ENCODE measurements at places on chromosomes 2 and 18.
A peak's percentile ranks its signal among the peaks of the same experiment; 100 is the strongest.

GRCh38 chr2:154686162-154686561 is 12.3 kb upstream of the KCNJ3 start:
- no peak for DNase-seq

DNA sequence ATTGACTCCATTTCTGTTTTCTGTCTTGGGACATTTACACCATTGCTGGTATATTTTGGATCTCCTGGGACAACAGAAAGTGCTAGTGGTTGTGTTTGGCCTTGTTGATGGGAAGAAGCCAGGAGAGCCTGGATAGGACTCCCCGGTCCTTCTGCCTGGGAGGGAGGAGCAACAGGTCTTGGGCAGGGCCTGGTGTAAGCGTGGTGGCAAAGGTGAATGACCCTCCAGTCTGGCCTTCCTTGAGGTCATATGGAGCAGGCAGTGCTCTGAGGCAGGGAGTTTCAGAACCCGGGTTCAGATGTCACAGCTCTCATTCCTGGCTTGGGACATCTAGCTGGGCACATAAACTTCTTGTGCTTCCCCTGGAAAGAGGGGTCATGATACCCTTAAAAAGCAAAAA is 56.0 kb upstream of the RBM44 start:
- DNase-seq, result no peak

GRCh38 chr2:57987835-57988573 is 58.6 kb upstream of the VRK2 start:
- DNase-seq, result no peak

DNA sequence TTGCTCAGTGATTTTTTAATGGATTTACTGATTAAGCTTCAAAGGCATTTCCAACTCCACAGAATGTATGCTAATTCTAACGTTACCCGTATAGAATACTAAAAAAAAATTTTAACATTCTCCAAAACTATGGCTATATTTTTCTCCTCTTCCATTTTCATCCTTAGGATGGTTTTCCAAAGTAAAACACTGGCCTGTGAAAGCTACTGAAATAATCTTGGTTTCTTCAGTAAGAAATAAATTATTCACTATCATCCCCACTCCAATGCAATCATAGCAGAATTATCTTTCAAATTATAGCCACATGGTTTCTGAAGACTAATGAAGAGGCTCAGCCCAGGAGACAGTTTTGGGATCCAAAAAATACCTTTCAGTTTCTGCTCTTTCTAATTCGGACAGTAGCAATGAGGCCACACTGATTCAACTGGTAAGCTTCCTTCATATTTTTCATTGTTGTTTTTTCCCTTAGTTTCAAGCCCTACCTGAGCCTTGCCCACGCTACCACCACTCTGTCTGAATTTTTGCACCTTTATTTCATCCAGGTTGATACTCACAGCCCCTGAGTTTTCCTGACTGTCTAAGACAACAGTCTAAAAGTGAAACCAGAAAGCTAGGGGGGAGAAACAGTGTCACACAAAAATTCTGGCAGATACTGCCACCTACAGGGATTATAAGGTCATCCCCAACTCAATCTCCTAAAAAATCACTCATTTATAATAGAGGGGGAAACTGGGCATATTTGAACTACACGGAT is 887.9 kb downstream of the NRXN1 start:
- peak; percentile 6 for DNase-seq

DNA sequence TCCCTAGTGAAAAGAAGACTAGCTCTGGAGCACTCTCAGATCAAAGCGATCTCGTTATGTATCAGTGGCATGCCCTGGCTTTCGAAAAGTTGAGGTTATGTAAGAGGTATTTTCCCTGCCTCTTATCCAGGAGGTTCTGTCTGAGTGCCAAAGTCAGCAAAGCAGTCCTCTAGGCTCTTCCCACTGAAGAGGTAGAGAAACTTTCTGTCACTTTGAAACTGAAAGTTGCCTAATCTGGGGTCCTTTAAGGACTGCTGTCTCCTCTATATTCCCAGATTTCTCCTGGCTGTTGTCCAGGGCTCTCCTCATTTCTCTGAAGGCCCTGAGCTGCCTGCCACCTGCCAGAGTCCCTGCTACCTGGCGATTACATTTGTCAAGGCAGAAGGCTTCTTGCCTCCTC is 96.3 kb downstream of the B3GNT2 start:
- DNase-seq, result no peak

GRCh38 chr2:223944166-223944702 is 901 bp downstream of the WDFY1 start:
- DNase-seq, result no peak

DNA sequence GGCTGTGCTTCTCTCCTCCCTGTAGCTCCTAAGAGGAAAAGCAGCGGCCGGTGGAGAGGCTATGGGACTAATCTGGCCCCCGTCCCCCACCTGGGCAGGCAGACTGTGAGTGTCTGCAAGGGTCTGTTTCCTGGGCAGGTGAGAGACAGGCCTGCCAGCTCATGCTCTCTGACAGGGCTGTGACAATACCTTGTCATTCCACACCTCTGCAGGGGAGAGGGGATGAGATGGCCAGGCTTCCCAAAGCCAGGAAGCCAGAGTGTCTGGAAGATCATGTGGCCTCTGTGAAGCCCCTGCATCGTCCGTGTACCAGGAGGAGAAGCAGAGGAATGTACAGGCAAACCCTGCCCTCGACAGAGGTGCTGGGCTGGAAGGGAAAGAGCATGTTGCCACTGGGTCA is 142.5 kb upstream of the GATA6 start:
- DNase-seq, result no peak

DNA sequence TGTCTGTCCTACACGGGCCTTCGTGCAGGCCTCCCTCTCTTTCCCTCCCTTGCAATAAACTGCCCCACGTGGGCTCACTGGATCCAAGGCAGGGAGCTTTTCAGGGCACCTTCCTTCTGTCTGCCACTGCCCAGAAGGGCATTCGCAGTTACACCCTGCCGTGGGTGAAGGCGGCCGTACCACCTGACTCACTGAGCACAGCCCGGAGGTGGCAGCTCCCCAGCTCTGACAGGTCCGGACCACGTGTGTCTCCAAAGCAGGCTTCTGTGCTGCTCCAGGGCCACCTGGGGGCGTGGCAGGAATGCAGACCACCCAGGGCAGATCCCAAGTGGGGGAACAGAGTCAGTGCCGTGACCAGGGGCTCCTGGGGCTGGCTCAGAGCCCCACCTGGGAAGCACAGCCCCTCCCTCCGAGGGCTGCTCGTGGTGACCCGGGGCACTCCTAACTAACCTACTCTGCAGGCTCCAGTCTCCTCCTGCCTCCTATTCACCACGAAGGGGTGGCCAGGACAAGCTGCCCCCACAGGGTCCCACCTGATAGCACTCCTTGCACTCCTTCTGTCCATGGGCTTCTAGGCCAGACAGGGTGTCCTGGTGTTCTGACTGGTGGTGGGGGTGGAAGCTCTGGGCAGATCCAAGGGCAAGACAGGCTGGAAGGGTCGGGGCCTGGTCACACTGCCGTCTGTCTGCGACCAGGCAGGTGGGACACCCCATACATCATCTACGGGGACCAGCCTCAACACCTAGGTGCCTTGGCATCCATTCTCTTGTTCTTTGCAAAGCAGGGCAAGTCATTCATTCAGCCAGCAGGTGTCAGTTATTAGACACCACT is 9.7 kb downstream of the SNED1 start:
- no peak for DNase-seq

DNA sequence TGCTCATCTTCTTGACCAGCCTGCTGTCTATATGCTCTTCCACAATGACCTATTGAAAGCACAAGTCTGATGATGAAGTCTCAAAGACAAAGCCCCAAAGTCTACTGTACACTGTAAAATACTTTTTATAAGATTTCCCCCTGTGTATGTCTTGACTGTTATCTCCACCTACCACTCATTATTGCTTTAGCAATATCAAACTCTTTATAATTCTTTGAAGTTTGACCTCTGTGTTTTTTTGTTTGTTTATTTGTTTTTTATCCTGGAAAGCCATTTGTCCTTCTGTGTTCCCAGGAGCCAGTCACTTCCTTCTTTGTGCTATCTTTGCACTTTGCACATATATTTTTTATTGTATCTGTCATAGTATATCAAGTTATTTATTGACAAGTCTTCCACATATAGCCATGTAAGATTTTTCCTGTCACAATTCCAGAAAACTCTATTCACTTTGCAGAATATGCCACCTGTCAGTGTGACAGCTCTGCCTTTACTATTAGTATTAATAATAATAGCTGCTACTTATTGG is 66.3 kb downstream of the RND3 start:
- no peak for DNase-seq

GRCh38 chr2:149180226-149180875 is 141.9 kb downstream of the LYPD6B start:
- DNase-seq, result no peak

DNA sequence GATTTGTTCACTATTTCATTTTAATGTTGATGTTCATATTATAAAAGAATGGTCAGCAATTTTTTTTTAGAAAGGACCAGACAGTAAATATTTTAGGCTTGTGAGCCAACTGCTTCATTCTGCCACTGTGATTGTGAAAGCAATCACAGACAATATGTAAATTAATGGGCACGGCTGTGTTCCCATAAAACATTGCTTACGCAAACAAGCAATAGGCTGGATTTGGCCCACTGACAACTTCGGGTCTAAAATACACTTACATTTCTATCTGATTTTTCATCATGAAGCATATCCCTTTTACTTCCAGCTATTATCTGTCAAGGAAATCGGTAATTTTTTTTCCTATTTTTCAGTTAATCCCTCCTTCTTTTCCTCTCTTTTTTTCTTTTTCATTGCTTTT is 182.2 kb upstream of the CDH2 start:
- no peak for DNase-seq

Data from CD4-positive, alpha-beta T cell treated with Interleukin-12 subunit alpha and Interleukin-12 subunit beta, for 1 hour (primary cell).